ENCODE measurements at places on chromosomes 16 and 17. TPM values are rescaled to one million over a fixed set of nuclear protein-coding genes. Genes with fewer than 3 reads are reported as not detected.

DNA sequence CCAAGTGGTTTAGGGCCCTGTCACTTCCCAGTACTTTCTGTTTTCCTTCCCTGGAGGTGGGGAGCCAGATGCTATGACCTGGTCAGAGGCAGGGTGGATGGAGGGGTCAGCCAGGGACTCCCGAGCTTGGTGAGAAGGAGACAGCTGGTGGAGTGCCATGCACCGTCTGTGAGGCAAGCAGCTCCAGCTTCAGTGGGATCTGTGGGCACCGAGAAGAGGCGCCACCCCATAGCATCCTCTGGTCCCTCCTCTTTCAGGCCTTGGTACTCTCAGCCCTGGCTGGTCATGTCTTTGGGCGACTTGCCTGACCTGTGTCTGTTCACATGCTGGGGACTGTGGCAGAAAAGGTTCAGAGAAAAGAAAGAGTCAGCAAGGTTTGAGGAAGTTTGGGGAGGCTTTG, 299.3 kb upstream of the N4BP1 start:
- DNase-seq, result no peak

DNA sequence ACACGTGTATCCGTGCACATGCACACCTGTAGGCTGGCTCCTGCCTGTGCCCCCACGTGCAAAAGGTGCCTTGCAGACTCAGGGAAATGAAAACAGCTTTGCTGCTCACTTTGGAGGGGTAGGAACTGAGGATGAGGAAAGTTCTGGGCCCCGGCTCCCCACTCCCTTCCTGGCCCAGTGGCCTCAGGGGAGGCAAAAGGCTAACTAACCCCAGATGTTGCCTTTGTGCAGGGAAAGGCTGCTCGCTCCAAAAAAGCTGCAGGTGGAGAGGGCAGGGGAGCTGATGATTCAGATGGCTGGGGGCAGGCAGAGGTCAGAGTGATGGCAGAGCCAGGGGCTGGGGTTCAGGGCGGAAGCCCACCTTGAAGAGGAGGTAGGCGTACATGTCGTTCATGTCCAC, 12.4 kb downstream of the PLCD3 start:
- DNase-seq, result no peak

- peak; percentile 24 for DNase-seq
Measured at GRCh38 chr16:53744449-53744848, 40.5 kb downstream of the FTO start.

EPX gene
- total RNA-seq, result not detected

ABHD15 gene
- total RNA-seq, result 7.4 TPM

RNU2-1 gene
- 4,759 TPM for total RNA-seq

CNOT1 gene
- 295 TPM for total RNA-seq

Measured in activated T-cell treated with anti-CD3 and anti-CD28 coated beads, Interleukin-2, amount 50 U/mL, for 72 hours (primary cell).